Activated CD4-positive, alpha-beta T cell treated with anti-CD3 and anti-CD28 coated beads, Interleukin-2, amount 10 ng/mL, durations not matched to agents 7 days and 5 days (primary cell): ENCODE measurements at places on chromosomes 3 and 15.

DNA sequence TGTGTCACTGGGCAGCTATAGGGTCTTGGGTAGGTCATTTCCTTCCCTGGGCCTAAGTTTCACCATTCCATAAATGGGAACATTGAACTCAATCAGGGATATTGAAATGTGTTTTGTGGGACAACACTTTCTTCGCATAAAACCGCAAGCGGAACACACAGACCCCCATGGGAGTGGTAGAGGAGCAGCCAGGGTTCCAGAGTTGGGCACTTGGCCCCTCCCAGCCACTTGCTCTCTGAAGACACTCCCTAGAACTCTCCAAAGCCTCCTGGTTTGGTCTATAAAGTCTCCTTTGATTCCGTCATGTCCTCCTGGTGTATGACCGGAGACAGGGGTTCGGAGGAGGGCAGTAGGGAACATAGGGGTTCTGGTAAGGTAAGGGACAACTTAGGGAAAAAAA lies 271.7 kb downstream of the UACA start:
- no peak for DNase-seq

DNA sequence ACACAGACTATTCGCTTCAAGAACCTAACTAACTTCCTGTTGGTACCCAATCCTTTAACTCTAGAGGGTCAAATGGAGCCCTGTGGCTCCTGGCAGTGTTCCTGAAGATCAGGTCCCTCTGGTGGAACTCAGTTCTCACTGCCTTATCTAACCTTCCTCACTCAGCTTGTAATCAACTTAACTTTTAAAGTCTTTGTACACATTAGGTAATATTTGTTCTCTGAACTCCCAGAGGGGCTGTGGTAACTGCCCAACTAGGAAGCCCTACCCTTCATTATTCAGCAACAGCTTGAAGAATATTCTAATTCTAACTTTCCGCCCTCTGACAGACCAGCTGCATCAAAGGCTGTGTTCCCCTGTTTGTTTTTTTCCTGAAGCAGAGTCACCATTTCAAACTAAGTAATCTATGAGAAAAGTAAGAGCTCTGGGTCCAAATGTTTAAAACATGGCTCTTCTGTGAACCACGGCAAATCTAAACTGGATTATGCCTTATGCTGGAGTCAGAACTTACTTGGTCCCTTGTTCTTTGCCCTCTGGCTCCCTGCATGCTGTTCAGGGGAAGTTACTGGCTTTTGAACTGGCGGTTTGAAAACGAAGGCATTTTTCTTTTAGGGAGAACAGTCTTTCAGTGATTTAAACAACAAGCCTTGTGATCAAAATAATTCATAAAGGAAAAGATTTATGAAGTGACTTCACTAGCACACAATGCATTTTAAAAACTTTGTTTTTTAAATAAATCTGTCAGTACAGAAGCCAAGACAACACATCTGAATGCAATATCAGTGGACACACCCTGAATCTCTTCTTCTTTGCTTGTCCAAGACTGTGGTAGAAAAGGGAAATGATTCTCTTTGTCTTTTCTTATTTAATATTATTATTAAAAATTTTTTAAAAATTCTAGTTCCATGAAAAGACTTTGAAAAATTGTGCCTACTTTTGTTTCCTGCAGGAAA lies 365.6 kb downstream of the TIGIT start:
- no peak for DNase-seq

- DNase-seq = no peak
Observed at GRCh38 chr15:55993804-55994560, 570 bp upstream of the NEDD4 start.

DNA sequence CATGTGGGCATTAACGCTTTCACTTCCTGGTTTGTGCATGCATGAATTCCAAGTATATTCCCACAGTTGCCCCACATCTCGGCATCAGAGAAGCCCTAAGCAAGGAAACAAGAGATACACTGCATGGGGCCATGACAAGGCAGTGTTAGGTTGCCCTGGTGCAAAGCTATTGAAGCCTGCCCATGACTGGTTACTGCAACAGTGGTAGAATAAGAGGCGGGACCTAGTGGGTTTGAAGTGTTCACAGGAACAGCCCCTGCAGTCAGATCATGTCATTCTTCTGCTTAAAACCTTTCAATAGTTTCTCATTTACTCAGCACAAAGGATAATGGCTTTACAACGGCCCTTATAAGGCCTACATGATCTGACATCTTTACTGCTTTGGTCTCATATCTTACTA lies 80.9 kb upstream of the TOPAZ1 start:
- no peak for DNase-seq

- no peak for DNase-seq
Observed at GRCh38 chr3:89488800-89489580, 381.6 kb downstream of the EPHA3 start.

GRCh38 chr3:148746053-148746452 lies 48.4 kb downstream of the AGTR1 start:
- DNase-seq = no peak

DNA sequence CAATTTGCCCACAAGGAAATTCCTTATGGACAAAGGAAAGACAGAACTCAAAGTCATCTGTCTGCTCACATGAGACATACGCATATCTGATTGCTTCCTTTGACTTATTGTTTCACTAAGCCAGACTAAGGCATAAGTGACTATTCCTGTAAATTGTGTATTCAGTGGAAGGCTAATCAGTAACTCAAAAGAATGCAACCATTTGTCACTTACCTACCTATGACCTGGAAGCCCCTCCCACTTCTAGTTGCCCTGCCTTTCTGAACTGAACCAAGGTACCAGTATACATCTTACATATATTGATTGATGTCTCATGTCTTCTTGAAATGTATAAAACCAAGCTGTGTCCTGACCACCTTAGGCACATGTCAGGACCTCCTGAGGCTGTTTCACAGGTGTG lies 53.5 kb upstream of the PROK2 start:
- no peak for DNase-seq

DNA sequence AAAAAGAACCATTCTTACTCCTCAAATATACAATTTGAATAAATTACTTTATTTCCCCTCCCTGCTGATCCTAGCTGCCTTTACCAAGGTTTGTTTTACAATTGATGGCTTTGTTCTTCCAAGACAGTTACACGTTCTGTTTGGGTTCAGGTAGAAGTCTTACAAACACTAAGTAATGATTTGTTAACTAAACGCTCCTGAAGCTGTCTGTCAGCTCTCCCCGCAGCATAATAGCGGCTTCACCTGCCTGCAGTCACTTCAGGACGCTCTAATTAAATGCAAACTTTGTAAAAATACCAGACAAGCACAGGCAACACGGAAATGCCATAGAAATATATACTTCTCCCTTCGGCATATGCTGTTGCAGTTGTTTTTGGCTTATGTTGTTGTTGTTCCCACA lies 176.4 kb upstream of the MDFIC2 start:
- no peak for DNase-seq

DNA sequence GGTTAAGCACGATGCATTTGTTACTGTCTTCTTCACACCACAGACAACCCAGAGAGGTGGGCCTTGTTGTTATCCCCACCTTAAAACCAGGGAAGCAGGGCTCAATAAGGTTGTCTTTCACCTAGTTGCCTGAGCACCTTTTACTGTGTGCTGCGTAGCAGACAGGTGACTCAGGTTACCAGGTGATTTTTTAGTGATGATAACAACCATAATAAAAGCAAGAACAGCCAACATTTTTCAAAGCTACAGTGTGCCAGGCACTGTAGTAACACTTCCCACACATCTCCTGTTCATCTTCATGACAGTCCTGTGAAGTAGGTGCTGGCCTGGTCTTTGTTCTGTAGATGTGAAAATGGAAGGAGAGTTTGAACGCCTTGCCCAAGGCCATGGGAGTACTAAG lies 132.2 kb downstream of the SLC25A26 start:
- DNase-seq = no peak

- no peak for DNase-seq
Observed at GRCh38 chr3:186359078-186359477, 3.0 kb downstream of the DGKG start.

DNA sequence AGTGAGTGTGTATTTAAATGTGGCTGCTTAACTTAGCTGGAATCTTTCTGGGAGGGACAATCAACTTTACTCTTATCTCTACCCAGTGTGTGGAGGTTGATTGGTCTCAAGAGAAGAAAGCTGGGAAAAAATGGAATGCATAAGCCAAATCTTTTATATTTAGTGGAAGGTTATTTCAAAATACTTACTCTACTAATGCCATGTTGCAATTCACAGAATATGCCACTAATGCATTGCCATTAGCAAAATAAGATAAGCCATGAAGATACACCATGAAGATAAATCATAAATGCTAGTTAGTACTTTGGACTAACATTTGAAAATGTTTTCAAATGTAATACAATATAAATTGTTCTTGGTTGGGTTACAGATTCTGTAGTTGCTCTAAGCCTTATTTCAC lies 155.1 kb upstream of the LRRFIP2 start:
- DNase-seq = no peak

DNA sequence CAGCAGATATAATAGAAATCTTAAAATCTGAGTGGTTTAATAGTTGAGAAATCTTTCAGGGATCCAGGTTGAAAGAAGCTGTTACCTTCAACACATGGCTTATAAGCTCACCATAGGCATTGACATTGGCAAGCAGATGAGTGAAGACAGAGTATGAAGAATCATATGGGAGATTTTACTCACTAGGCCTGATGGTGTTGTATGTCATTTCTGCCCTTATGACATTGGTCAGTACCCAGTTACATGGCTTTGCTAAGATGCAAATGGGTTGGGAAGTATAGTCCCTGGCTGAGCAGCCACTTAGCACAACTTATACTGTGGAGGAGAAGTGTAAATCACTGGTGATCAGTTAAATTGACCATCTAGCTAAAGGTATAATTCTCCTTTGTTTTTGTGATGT lies 5.9 kb downstream of the TFG start:
- DNase-seq = no peak

GRCh38 chr3:12294885-12295580 lies 6.2 kb downstream of the PPARG start:
- DNase-seq = no peak

DNA sequence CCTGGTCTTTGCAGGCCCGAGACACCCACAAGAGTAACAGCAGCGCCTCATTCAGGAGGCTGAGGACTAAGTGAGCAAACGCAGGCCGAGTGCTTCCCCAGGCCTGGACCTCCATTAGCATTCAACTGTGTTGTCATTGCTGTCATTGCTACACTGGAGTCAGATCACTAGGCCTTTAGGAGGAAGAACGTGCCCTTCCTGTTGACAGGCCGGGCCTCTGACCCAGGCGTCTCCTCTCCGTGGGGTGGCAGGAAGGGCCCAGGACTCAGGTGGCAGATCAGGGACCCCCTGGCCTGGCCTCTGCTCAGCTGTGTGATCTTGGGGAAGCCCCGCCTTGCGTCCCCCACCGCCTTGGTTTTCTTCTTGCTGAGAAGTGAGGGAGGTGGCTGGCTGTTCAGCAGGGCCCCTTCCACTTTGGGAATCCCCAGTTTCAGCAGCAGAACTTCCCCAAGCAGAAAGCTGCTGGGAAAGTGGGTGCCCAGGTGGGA lies 19.1 kb downstream of the ZDHHC19 start:
- no peak for DNase-seq

DNA sequence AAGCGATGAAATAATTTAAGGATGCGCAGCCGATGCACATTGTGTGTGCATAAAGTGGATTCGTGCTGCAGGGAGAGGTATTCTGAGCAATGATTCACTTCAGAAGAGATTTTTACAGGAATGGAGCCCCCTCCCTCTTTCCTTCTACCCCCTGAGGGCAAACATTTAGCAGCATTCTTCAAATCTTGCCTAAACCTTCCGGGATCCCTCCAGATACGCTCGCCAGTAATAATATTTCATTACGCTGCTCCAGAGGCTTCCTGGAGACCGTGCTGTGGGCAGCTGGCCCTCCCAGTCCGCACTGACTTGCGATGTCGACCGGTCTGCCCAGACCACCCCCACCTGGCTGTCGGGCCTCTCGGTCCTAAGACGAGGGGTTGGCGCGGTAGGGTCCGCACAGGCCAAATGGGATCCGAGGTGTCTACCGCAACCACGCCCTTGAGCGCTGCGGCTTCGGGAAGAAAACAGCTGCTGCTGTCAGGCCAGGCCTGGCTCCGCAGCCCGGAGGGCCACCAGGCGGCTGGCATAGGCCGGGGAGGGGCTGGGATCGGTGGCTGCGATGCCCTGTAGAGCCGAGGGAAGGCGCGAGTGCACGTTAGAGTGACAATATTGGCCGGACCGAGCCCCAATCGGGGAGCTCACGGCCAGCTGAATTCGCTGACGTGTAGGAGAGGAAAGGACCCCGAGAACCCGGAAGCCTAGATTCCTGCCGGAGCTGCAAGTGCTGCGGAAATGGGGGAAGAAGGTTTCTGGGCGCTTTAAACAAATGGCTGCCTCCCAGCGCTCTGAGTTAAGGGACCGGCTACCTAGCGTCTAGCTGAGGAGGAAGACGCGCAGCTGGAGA lies 14.3 kb downstream of the ZIC4 start:
- DNase-seq = no peak

GRCh38 chr3:71006810-71007785 lies 576.4 kb downstream of the FOXP1 start:
- DNase-seq = peak; percentile 13

DNA sequence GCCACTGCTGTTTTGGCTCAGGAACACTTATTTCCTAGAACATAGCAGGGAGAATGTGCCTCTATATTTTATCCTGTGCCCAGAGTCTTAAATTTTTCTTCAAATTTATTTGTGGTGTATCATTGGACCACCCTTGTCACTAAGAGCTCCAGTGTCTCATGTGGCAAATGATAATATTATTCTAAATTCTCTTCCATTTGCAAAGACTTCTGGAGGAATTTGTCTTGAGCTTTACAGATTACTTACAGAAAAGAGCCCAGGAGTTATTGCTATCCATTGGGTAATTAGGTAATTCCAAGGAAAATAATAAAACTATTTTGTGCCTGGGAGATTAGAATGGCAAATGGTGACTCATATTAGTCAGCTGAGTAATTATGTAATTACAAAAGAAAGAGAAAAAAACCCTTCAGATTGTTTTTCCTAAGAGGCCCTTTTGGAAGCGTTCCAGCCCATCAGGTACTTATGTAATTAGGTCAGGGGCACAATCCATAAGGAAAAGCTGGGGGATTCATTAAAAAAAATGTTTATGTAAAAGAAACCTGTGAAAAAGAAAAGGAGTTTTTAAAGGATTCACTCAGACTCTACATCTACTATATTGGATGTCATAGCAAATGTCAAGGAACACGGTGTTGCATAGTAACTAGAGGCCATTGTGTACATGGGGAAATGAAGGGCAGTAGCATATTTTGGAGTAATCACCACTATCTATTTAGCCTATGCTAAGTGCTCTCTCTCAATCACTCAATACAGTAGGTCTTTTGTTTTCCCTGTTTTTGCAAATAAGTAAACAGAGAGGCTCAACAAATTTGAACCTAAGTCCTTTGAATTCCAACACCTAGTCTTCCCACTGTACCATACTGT lies 380.9 kb upstream of the RARB start:
- DNase-seq = no peak

GRCh38 chr3:160279657-160280056 lies 54.4 kb downstream of the C3orf80 start:
- DNase-seq = no peak
